Kidney glomerular epithelial cell (primary cell): ENCODE measurements at places on chromosomes 5 and 9.
A peak's percentile ranks its signal among the peaks of the same experiment; 100 is the strongest.

- DNase-seq: no peak
Observed at GRCh38 chr5:132651838-132652469, 6.0 kb upstream of the IL13 start.

DNA sequence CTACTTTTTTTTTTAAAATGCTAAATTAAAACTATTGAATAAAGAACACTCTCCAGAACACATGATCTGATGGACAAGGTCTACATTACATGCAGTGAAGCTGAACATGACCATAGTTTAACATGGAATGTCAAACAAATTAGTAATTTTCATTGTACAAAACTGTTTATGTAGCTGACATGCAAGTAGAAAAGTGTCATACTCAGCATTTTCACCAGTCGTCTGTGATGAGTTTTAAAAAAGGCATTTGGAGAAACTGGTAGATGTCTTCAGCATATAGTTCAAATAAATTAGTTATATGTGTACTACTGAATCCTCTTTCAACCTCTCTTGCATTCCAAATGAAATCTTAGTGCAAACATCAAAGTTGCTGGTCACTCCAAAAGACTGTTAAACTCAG lies 301.9 kb downstream of the FER start:
- DNase-seq: no peak

DNA sequence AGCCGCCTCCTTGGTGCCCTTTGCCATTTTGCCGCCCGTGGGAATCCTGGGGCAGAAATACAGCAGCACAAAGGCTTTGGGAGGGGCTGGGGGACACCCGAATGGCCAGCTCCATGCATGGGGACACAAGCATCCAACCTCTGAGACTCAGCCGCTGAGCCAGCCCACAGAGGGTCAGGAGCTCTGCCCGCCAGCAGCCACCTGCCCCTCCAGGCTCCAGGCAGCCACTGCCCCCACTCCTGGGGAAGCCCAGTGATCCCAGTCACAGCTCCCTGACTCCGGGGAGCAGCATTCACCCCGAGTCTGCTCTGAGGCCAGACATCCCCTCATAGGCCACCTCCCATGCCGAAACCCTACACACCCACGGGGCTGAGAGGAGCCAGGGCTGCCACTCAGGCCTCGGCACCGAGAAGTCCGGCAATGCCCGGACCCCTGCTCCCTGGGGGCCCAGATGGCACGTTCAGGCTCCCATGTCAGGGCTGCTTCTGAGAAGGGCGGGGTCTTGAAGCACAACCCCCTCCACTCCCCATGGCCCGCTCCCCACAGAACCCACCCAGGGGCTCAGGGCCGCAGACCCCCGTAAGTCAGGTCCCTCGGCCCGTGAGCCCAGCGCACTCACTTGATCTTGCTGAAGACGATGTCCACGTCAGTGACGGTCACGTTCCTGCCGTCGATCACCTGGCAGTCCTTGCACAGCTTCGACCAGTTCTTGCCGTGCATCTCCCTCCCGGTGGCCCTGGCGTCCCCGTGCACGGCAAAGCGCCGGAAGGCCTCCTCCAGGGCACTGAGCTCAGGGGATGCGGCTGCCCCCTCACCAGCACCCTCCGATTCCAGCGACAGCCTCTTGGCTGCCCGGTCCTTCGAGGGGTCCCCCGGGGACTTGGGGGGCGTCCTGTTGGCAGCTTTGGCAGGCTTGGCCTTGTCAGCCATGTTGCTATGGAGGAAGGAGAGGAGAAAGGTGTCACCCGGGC lies 15.7 kb downstream of the TPPP start:
- no peak for DNase-seq

- DNase-seq: no peak
Observed at GRCh38 chr5:28215091-28215490, 1176.7 kb upstream of the CDH9 start.

GRCh38 chr5:101112645-101113044 lies 209.6 kb upstream of the ST8SIA4 start:
- DNase-seq: no peak

DNA sequence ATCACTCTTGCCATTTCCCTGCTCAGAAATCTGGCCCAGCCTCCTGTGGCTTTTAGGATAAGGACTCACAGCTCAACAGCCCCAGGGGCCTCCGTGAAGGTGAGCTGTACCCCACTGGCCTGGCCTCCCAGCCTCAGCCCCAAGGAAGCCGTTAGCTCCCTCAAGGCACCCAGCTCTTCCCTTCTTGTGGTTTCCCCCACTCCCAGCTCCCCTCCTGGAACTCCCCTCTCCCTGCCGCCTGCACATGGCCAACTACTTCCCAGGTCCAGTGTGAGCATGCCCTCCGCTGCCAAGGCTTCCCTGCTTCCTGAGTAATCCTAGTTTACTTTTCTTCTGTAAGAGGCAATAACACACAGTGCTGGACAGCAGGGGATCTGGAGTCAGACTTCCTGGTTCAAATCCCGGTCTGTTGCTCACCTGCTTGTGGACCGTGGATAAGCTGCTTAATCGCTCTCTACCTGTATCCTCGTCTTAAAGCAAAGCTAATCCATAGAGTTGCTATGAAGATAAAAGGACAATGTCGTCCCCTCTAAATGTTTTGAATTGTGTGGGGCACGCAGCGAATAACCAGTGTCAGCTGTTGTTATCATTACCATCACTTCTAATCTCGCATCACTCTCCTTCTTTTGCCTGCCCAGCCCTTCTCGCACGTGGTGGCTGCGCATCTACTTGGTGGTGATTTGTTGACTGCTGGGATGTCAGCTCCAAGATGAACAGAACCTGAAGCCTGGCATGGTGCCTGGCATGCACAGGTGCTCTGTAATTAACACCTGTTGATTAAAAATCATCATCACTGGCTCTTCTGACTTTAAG lies 86.6 kb downstream of the C5orf15 start:
- DNase-seq: no peak

DNA sequence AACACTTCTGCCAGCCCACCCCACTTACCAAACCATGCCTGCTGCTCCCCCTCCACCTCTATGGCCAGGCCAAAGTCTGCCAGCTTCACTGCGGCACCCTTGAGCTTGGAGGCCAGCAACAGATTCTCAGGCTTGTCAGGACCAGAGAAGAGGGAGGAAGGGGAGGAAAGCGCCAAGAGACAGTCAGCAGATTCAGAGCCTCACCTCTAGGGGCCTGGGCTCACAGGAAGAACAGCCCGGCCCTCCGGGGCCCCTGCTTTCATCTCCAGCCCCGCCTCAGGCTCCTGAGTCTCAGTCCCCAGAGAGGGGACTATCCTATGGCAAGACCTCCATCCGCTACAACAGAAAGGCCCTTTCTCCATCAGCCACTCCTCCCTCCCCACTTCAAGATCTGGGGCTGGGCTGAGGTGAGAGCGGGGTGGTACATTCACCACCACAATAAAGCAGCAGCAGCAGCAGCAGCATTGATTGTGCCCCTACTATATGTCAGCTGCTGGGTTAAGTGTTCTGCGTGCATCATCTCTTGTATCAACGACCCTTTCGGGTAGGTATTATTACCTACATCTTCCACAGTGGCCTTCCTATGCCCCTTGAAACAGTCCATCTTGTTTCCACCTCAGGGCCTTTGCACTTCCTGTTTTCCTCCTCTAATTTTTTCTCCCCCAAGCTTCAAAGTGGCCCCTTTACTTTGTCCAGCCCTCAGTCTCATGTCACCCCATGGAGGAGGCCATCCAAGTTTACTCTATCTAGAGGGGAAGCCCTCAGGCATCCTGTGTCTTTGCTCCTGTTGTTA lies 36.0 kb downstream of the CAMK2A start:
- no peak for DNase-seq

DNA sequence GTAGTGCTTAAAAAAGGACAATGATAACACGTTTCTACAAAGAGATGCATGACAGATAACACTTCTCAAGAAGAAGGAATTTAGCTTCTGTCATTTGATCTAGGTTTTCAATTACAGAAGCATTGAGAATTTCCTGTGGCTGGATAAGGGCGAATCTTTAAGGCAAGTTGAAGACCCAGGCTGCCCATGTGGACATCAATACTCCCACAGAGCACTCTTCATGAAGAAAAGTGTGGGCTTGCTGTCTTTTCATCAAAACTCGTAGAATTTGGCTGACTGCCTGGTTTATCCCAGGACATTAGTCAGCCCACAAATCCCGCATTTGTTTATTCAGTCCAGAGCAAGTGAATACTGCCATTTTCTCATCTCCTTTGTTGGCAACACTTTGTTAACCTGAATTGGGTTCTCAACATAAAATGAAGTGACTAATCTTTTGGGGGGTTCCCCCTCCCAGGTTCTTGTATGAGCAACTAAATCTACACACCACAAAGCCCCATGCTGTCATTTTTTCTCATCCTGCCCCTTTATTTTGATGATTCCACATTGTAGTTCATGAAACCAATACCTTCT lies 43.4 kb upstream of the CDKN2B start:
- DNase-seq: peak; percentile 99

- no peak for DNase-seq
Observed at GRCh38 chr5:10581867-10582511, 18.1 kb downstream of the ANKRD33B start.

- DNase-seq: no peak
Observed at GRCh38 chr9:38768351-38768761, 48.4 kb upstream of the FAM240B start.

DNA sequence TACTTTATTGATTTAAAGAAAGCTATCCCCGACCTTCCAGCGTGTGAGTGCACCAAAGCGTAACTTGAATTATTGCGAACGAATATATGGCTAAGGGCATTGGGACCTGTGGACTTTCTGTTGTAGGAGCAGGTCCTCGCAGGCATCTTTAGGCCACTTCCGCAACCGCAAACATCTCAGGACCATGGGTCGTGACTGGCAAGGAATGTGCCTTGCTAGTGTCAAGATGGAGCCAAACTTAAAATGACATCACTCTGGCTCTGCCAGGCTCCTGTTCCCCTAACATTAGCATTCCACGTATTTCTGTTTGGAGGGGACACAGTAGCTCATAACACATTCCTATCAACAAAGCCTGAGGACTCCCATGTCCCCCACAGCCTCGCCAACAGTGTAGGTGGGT lies 44.1 kb upstream of the OLFM1 start:
- no peak for DNase-seq

DNA sequence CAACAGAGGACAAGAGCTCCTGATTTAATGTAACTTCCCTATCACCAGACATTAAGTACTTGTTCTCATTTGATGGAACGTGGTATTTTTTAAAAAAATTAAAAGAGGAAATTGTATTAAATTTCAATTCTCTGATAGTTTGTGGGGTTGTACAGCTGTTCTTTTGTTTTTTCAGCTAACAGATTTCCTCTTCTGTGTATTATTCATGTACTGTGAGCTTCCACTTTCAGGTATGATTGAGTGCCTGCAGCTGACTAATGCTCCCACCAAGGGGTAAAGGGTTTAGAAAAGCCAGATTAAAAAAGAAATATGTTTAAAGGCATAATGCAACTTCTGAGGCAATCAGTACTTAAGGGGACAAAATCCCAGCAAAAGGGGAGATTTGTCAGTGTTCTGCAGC lies 117.7 kb upstream of the ACTBL2 start:
- peak; percentile 1 for DNase-seq

DNA sequence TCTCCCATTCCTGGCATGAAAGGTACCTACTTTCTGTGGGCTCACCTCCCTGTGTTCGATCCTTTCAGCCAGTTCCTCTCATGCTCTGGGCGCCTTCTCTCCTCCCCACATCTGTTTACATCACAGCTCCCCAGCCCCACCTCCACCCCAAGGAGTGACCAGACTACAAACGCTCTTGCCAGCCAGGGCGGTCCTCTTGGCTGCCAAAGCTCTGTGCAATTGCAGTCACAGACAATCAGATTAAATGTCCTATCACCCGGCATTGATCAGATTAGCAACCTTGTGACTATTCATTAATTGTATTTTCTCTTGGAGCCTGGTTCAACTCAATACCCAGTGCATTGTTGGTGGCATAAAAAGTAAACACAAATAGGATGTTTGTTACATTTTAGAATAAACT lies 211.2 kb upstream of the TBCA start:
- DNase-seq: no peak

GRCh38 chr9:137464291-137464999 lies 5.3 kb upstream of the NSMF start:
- no peak for DNase-seq

DNA sequence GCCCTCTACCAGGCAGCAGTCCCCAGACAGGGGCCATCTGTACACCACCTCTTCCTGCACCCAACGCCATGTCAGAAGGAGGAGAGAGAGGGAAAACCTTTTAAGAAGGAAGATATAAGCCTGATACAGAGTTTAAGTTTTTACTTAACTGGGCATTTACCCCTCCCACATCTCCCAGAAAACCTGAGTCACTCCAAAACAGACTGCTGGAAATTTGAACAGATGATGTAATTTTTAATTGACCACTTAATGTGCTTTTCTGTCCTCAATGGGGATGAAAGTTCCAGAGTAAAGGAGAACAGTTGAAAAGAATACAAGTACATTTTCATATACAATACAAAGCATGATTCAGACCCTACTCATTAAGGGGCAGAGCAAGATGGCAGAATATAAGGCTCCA lies 63.9 kb downstream of the TTC39B start:
- peak; percentile 16 for DNase-seq

DNA sequence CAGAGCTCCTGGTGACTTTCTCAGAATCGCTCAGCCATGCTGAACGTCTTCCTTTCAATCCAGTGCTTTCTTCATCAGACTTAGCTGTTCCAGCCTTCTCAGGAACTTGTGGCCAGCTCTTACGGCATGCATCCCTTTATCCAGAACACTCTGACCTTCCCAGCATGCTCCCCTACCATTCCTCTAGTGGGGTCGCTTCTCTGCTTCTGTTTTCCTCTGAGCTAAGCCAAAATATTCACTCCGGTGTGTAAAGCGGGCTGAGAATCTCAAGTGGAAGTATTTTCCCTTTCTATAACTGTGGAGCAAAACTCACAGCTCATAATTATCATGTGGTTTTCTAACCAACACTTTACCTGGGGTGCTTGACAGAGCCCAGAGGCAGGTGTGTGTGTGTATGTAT lies 6.2 kb downstream of the DCANP1 start:
- DNase-seq: no peak
